ENCODE measurements at places on chromosomes 1 and 21. TPM values are rescaled to one million over a fixed set of nuclear protein-coding genes. Genes with fewer than 3 reads are reported as not detected.

LIPI gene
- 0.21 TPM for polyA plus RNA-seq

KIF21B gene
- 1.5 TPM for polyA plus RNA-seq

ISG20L2 gene
- polyA plus RNA-seq = 36.6 TPM

MARK1 gene
- polyA plus RNA-seq = 3.9 TPM

KDF1 gene
- 20.4 TPM for polyA plus RNA-seq

ZNF683 gene
- polyA plus RNA-seq = 0.27 TPM

GRCh38 chr1:6471086-6471969 lies 5.4 kb upstream of the TNFRSF25 start:
- H3K4me3 ChIP-seq = peak overlapping the region; percentile 25
- peak overlapping the region; percentile 99 for H3K27ac ChIP-seq
- DNase-seq = peak; percentile 80
- peaks cover 28% of the 10 kb centered on the region for H3K36me3 ChIP-seq

DNA sequence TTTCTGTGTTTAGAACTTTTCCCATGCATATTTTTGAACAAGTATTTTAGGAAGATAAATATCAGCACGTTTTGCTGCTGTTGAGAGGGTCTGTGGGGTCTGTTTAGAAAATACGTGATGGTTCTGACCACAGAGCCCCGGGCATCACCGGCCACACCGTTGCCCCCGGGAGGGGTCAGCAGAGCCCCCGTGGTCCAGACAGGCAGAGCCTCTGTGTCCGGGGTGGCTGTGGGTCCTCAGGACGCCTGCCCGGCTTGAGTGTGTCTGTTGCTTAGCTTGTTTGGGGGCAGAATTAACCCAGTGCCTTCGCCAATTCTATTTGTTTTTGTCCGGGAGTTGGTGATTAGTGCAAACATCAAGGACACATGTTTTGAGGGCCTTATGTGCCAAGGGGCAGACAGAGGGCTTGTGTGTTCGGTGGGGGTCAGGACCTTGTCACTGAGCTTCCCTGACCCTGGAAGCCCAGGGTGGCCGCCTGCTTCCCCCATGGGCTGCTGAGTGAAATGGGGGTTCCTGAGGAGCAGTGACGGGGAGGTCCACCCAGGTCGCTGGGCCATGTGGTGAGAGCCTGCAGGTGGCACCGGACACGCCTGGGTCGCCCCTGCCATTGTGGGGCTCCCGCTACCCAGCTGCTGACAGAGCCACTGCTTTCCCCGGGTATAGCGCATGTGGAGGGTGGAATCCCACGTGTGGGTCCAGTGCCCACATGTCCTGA lies 122.2 kb downstream of the SIK1 start:
- H3K4me3 ChIP-seq = no peak overlapping the region
- H3K27me3 ChIP-seq = no peaks in the 10 kb centered on the region
- no peaks in the 10 kb centered on the region for H3K36me3 ChIP-seq
- peaks cover 8% of the 10 kb centered on the region for H3K4me1 ChIP-seq
- H3K27ac ChIP-seq = no peak overlapping the region

DNA sequence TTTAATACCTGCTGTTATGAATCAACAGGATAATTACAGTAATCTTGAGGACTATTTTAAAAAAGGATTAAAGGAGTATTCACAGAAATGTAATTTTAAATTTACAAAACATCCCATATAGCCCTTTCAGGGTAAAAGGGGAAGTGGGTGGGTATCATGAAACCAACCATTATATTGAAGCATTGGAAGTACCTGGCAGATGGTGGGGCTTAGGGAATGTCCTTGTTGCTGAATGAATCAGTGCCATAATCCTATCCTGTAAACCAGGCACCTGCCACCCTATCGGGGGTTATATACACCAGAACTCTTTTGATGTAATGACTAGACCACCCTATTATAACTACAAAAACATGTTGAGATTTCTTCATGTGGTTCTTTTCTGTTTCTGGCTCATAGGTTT lies 30.4 kb downstream of the CDC14A start:
- no peaks in the 10 kb centered on the region for H3K27me3 ChIP-seq
- no peak overlapping the region for H3K4me3 ChIP-seq
- no peak for DNase-seq
- no peaks in the 10 kb centered on the region for H3K4me1 ChIP-seq
- no peak overlapping the region for H3K27ac ChIP-seq
- H3K36me3 ChIP-seq = peaks cover 1% of the 10 kb centered on the region

DNA sequence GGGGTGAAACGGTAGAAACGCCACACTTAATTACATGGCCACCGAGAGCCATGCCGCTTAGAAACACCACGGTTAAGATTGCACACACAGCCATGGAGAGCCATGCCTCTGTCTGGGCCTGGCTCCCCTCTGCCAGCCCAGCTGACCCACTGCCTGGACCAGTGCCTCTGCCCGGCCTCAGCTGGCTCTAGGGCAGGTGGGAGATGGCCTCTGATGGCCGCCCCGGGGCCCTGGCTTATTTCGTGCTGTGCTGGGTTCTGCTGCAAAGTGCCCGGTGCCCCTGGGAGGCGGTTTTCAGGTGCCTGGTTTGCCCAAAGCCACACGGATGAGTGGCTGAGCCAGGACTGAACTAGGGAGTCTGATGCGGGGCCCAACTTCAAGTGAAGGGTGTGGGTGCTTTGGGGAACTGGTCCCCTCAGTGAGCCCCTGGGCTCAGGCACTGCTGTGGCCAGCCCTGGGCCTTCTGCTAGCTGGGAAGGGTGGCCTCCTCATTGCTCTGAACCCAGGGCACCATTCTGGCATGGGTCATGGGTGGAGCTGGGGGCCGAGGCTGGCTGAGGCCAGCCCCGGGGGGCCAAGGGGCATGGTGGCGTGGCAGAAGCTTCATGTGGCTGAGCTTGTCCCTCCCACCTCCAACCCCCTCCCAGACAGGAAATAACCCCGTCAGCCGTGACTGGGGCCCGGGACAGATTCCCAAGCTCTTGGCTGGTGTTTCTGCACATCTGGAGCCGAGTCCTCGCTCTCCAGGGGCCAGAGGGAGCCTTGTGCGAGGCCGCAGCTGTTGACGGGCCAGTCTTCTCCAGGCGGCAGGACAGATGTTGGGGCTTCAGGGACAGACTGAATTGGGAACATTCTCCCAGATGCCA lies 1.9 kb upstream of the GPR153 start:
- H3K27me3 ChIP-seq = no peaks in the 10 kb centered on the region
- no peaks in the 10 kb centered on the region for H3K36me3 ChIP-seq
- peak; percentile 57 for DNase-seq
- peak overlapping the region; percentile 29 for H3K27ac ChIP-seq
- H3K4me3 ChIP-seq = no peak overlapping the region

DNA sequence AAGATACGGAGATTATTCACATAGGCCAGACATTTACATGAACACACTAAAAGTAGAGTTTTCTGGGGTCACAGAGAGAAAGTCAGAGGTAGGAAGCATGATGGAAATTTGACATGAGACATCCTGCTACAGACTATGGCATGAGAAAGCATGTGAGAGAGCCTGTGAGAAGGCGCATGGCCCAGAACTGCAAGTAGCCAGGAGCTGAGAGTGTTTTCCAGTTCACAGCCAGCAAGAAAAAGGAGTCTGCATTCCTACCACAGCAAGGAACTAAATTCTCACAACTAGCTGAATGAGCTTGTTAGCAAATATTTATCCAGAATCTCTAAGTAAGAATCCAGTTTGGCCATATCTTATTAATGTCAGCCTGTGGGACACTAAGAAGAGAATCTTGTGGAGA lies 673.3 kb downstream of the BRINP3 start:
- no peak overlapping the region for H3K4me3 ChIP-seq
- no peaks in the 10 kb centered on the region for H3K27me3 ChIP-seq
- DNase-seq = no peak
- no peaks in the 10 kb centered on the region for H3K4me1 ChIP-seq

- H3K36me3 ChIP-seq = no peaks in the 10 kb centered on the region
- no peak overlapping the region for H3K4me3 ChIP-seq
- H3K27ac ChIP-seq = no peak overlapping the region
Observed at GRCh38 chr1:14524826-14525636, 73.5 kb upstream of the KAZN start.

- H3K27me3 ChIP-seq = peaks cover 18% of the 10 kb centered on the region
- no peaks in the 10 kb centered on the region for H3K36me3 ChIP-seq
- no peaks in the 10 kb centered on the region for H3K4me1 ChIP-seq
- no peak overlapping the region for H3K27ac ChIP-seq
- H3K4me3 ChIP-seq = no peak overlapping the region
Observed at GRCh38 chr21:32947736-32948135, 78.0 kb upstream of the OLIG2 start.

DNA sequence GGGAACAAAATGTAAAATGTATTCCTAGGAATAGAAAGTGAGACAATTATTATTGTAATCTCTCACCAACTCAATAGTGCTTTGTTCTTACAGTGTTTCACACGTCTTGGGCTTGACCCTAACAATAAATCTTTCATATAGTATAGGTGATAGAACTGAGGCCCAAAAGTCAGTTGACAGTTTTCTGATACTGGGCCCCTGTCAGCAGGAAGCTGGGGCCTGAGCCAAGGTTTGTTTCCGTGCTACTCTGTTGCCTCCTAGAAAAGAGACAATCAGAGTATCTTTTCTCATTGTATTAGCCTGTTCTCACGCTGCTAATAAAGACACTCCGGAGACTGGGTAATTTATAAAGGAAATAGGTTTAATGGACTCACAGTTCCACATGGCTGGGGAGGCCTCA lies 5.0 kb downstream of the RRP1B start:
- no peaks in the 10 kb centered on the region for H3K27me3 ChIP-seq
- DNase-seq = no peak
- peaks cover 17% of the 10 kb centered on the region for H3K36me3 ChIP-seq
- H3K4me3 ChIP-seq = no peak overlapping the region
- peaks cover 5% of the 10 kb centered on the region for H3K4me1 ChIP-seq

DNA sequence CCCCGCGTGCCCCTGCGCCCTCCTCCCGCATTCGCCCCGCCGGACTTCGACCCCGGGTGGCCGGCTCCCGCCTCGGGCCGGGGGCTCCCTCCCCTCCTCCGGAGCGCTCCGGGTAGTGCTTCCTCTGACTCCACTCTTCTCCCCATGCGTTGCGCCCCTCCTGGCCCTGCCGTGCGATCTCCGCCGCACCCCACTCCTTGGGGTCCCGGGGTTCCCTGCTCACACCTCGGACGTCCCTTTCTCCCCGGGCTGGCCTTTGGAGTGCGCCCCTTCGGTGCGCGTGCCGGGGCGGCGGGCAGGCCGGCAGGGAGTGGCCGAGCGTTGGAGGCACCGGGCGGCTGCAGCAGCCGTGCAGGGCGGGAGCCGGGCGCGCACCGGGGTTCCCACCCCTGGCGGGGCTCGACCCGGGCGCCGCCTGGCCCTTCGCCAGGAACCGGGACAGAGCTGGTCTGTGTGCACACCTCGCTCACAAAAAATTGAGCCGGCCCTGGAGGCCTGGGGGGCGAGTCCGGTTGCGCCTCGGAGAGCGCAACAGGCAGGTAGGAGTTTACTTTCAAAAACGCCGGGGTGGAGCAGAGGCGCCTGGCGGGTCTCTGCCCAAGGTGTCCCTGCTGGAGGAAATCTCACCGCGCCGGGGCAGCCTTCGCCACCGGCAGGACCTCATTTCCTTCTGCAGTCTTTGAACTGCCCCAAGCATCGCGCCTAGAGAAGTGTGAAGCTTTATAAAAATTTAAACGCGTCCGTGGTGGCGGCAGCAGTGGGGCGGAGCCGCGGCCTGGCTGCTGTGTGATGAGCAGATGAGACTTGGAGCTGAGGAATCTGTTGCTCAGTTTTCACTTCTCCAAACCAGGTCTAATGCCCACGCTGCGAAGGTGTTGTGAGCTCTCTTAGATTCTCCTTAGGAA lies 650 bp downstream of the VANGL1 start:
- peaks cover 6% of the 10 kb centered on the region for H3K4me1 ChIP-seq
- H3K27ac ChIP-seq = peak overlapping the region; percentile 87
- DNase-seq = peak; percentile 38
- H3K27me3 ChIP-seq = no peaks in the 10 kb centered on the region
- H3K4me3 ChIP-seq = peak overlapping the region; percentile 71

DNA sequence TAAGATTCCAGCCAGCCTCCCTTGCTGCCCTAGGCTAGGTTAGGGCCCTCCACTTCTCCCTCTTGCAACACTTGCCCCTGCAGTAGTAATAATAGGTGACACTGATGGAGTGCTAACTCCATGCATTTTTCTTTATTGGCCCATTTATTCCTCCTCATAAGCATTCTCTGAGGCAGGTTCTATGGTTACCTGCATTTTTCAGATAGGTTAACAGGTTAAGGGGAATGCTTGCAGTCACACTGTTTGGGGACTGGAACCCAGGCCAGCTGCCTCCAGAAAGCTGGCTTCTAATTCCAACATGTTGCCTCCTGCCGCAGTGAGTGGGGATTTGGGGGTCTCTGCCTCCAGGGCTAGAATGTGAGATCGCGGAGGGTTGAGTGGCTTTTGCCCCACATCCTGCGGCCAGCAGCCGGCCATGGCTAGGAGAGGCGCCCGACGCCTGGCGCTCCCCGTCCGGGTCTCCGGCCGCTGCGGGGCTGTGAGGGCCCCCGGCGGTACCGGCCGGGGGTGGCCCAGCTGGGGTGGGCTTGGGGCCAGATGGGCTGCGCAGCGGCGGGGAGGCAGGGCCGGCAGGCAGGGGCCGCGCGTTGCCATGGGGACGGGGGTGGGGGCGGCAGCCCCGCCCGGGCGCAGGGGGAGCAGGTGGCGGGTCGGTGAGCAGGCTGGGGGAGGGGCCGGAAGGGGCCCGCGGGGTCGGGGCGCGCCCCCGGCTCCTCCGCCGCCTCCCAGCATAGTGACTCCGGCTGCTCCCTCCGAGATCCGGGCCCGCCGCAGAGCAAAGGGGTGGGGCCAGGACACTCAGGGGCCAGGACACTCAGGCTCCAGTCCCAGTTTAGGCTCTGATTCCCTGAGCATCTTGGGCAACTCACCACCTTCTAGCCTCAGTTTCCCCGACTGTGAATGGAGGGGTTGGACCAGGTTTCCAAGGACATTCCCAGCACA lies 68.4 kb upstream of the SSBP3 start:
- no peaks in the 10 kb centered on the region for H3K36me3 ChIP-seq
- DNase-seq = no peak
- no peak overlapping the region for H3K27ac ChIP-seq

DNA sequence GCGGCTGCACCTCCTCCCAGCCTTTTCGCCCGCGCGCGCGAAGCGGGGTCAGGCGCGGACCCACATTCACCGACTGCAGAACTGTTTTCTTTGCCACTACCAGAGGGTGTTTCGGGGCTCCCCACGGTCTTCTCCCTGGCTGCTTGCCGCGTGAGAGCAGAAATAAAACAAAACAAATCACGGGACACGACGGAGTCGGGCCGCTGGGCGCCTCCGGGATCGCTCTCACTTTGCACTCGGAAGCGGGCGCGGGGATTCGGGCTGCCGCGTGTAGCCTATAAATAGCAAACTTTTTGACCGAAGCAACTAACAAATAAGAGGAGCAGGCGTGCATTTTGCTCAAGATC lies 412.3 kb upstream of the ESRRG start:
- no peak overlapping the region for H3K27ac ChIP-seq
- DNase-seq = peak; percentile 63
- peak overlapping the region; percentile 52 for H3K4me3 ChIP-seq
- peaks cover 88% of the 10 kb centered on the region for H3K27me3 ChIP-seq
- no peaks in the 10 kb centered on the region for H3K36me3 ChIP-seq
